Dermis lymphatic vessel endothelial cell (primary cell): ENCODE measurements at places on chromosomes 3 and 15. TPM values are rescaled to one million over a fixed set of nuclear protein-coding genes. Genes with fewer than 3 reads are reported as not detected.

The CIP2A gene
- 4.9 and 6.4 TPM in 2 replicates for total RNA-seq

The SPESP1 gene
- 2.6 and 4.4 TPM in 2 replicates for total RNA-seq

The PDZRN3 gene
- under 0.01 and 0.11 TPM in 2 replicates for total RNA-seq

The GP9 gene
- 0.11 TPM in 1 of 2 replicates, not detected in the other for total RNA-seq

The SSUH2 gene
- 0.76 and 1.2 TPM in 2 replicates for total RNA-seq

The GPR171 gene
- not detected in 2 replicates for total RNA-seq

The MAP4 gene
- 40.2 and 40.6 TPM in 2 replicates for total RNA-seq

The ARHGEF3 gene
- total RNA-seq: 10.1 and 18.5 TPM in 2 replicates

The IL20RB gene
- total RNA-seq: 0.17 and 0.54 TPM in 2 replicates

The MOBP gene
- total RNA-seq: under 0.01 TPM in 1 of 2 replicates, not detected in the other

The DOCK3 gene
- under 0.01 TPM in 2 replicates for total RNA-seq

The HRG gene
- total RNA-seq: not detected in 2 replicates

The KLHL40 gene
- not detected in 2 replicates for total RNA-seq

The SLCO2A1 gene
- 6.7 and 9.0 TPM in 2 replicates for total RNA-seq

The CRABP1 gene
- total RNA-seq: not detected in 2 replicates

The ANKRD63 gene
- total RNA-seq: not detected in 2 replicates

The WNT7A gene
- not detected in 2 replicates for total RNA-seq

The SPATA12 gene
- 0.22 and 0.52 TPM in 2 replicates for total RNA-seq

The UROC1 gene
- under 0.01 TPM in 1 of 2 replicates, not detected in the other for total RNA-seq

The C3orf22 gene
- total RNA-seq: not detected in 2 replicates

The RBSN gene
- total RNA-seq: 19.0 and 23.6 TPM in 2 replicates

The TMEM115 gene
- total RNA-seq: 30.0 and 35.7 TPM in 2 replicates

The CPLX3 gene
- total RNA-seq: not detected in 2 replicates

The IL17RD gene
- 0.22 and 1.0 TPM in 2 replicates for total RNA-seq

The MEGF11 gene
- not detected in 2 replicates for total RNA-seq

The MRAS gene
- 4.9 and 6.6 TPM in 2 replicates for total RNA-seq

The ISG20 gene
- total RNA-seq: 26.8 and 66.4 TPM in 2 replicates

The SKOR1 gene
- total RNA-seq: 0.09 and 0.11 TPM in 2 replicates
